T-cell (primary cell): ENCODE measurements at places on chromosomes 16 and 17.
A peak's percentile ranks its signal among the peaks of the same experiment; 100 is the strongest.

DNA sequence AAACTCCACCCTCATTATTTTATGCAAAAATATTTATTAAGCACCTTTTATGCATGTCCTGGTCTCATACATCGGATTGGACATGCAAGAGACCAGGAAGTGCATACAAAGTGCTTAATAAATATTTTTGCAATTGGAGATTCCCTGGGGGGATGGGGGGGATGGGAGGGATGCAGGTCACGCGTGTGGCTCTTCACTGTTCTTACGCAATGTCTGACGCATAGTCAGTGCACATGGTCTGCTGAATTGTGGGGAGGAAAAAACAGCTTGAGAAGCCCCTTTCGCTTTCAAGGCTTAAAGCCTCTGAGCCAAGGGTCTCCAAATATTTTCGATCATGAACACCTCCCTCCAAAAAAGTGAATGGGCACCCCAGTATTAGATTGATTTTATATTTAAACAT is 96.7 kb upstream of the XYLT1 start:
- no peaks in the 10 kb centered on the region for H3K36me3 ChIP-seq
- no peaks in the 10 kb centered on the region for H3K4me1 ChIP-seq
- peaks cover 6% of the 10 kb centered on the region for H3K27me3 ChIP-seq
- no peak overlapping the region for H3K27ac ChIP-seq
- H3K4me3 ChIP-seq: no peak overlapping the region
- no peak for DNase-seq

DNA sequence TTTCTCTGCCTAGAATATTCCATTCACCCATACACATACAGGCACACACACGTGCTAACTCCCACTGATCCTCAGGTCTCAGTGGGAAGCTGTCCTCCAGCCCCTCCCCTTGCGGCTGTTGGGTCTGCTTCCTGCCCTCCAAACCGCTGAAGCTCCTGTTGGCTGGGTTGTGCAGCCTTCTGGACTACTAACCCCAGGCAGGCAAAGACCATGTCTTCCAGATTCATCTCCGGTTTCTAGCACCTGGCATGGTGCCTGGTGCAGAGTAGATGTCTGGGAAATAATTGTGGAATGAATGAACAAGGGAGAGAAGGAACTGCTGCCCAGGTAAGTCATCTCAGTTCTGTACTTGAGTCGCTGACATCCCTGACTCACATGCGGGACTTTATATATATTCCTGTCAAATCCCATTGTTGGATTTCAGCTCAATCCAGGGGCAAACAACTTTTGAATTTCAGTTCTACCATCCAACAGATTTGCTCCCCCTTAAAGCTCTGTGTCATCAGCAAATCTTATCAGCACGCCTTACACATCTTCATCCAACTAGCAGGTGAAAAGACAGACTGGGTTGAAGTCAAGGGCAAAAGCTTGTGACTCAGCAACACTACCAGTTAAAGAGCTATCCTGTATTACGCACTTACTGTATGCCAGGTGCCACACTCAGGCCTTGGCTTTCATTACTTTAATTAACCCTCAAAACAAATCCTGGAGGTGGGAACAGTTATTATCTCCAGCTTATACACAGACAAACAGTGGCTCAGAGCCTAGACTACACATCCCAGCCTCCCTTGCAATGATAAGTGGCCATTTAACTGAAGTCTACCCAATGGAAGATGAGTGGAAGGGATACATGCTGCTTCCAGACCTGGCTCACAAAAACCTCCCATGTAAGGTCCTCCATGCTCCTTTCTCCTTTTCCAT is 51.1 kb downstream of the SRCIN1 start:
- DNase-seq: no peak
- H3K4me1 ChIP-seq: peaks cover 4% of the 10 kb centered on the region
- no peak overlapping the region for H3K4me3 ChIP-seq

GRCh38 chr17:28227316-28228108 is 91.5 kb upstream of the TMEM97 start:
- H3K4me3 ChIP-seq: peak overlapping the region; percentile 34
- DNase-seq: peak; percentile 24
- H3K27ac ChIP-seq: no peak overlapping the region

GRCh38 chr16:15832241-15832640 is 24.6 kb downstream of the MYH11 start:
- no peaks in the 10 kb centered on the region for H3K4me1 ChIP-seq
- no peak overlapping the region for H3K27ac ChIP-seq
- no peaks in the 10 kb centered on the region for H3K27me3 ChIP-seq

DNA sequence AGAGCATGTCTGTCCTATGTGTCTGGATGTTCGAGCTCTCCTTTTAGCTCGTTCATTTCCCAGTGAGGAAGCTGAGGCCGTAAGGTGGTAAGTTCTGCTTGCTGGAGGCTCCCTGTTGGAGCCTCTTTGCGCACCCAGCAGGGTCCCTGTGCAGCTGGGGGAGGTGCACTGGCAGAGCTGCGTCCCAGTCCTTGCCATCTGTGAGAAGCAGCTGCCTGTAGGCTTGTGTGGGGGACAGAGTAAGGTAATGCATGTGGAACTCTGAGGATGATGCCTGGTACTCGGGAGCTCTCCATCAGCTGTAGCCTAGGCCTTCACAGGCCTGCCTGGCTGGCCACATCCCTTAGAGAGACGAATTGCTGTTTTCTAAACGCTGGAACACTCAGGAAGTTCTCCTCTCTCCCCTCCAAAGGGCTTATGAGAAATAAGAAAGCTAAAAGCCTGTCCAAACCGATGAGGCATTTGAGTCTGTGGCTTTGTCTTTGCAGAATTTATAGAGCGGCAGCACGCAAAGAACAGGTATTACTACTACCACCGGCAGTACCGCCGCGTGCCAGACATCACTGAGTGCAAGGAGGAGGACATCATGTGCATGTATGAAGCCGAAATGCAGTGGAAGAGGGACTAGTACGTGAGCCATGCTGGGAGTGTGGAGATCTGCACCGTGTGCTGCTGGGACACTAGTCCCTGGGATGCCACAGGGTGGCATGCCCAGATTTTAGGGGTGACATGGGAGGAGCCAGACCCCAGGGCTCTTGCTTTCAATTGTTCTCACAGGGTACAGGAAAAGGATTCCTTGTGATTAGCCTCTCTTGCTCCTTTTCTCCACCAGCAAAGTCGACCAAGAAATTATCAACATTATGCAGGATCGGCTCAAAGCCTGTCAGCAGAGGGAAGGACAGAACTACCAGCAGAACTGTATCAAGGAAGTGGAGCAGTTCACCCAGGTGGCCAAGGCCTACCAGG is 1.6 kb downstream of the NDUFB10 start:
- peaks cover 26% of the 10 kb centered on the region for H3K36me3 ChIP-seq
- peaks cover 4% of the 10 kb centered on the region for H3K27me3 ChIP-seq
- H3K4me3 ChIP-seq: no peak overlapping the region
- DNase-seq: no peak

DNA sequence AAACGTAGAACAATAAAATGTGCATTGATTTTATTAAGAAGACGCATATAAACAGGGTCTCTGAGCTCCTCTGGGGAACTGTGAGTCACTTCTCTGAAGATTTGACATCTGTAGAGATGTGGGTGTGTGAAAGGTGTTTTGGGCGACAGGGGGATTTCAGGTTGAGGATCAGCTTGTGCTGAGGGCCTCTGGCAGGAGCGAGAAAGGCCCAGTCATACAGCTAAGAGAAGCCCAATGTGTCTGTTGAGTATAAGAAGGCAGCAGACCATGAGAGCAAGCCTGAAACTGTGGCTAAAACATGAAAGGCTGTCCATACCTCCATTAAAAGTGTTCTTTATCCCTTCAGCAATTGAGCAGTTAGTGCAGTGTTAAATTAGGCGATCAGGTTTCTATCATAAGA is 406.5 kb upstream of the MON1B start:
- no peak overlapping the region for H3K27ac ChIP-seq
- DNase-seq: no peak
- no peaks in the 10 kb centered on the region for H3K36me3 ChIP-seq
- H3K4me1 ChIP-seq: no peaks in the 10 kb centered on the region
- H3K27me3 ChIP-seq: no peaks in the 10 kb centered on the region

DNA sequence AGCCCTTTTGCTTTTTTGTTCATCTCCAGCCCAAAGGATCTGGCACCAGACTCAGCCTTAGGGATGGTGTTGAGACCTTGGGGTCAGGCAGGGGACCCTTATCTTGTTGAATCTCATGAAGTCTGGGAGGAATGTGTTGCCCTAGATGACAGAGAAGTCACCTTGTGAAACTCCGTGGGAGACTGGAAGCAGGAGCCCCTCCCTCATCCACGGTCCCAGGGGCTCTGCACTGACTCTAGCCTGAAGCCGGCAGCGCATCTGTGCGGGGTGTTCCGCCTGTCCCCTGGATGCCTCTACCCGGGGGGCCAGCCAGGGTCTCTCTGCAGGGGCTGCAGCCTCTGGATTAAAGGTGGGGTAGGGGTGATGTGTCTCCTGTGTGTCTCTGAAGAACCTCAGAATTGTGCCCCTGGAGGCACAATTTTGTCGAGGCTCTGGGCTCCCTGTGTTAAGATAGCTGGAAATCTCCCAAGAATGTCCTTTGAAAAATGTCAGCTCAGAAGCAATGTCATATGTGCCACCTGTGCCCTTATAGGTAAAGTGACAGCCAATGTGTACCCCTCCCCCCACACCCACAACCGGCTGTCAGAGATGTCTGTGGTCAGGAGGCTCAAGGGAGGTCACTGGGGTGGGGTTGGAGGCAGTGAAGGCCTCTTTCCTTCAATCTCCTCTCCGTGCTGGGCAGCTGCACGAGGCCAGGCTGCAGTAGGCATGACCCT is 32.1 kb upstream of the CDC42EP4 start:
- H3K36me3 ChIP-seq: no peaks in the 10 kb centered on the region
- H3K27ac ChIP-seq: no peak overlapping the region
- no peaks in the 10 kb centered on the region for H3K4me1 ChIP-seq
- no peaks in the 10 kb centered on the region for H3K27me3 ChIP-seq

DNA sequence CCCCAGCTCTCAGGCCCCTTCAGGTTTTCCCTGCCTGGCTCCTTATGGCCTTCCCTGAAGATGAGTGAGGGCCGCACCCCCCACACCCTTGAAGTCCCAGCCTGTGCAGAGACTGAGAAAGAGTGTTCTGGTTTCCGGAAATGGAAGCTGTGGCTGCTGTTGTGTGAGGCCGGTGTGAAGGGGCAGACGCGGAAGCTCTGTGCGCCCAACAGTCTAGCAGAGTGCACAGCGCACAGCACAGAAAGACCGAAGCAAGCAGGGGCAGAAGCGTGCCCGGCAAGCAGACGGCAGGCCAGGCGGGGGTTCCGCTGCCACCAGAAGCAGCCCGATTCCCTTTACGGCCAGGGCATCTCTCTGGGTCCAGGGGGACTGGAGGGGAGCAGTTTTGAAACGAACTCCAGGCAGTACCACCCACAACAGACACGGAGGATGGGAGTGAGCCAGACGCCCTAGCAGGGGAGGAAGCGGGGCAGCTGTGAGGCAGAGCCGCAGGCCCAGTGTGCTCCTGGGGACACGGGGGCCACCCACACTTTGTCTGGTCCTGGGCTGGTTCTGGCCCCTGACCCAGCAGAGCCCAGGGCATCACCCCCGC is 16.7 kb downstream of the TPSG1 start:
- H3K36me3 ChIP-seq: no peaks in the 10 kb centered on the region
- H3K4me3 ChIP-seq: no peak overlapping the region
- no peaks in the 10 kb centered on the region for H3K4me1 ChIP-seq

DNA sequence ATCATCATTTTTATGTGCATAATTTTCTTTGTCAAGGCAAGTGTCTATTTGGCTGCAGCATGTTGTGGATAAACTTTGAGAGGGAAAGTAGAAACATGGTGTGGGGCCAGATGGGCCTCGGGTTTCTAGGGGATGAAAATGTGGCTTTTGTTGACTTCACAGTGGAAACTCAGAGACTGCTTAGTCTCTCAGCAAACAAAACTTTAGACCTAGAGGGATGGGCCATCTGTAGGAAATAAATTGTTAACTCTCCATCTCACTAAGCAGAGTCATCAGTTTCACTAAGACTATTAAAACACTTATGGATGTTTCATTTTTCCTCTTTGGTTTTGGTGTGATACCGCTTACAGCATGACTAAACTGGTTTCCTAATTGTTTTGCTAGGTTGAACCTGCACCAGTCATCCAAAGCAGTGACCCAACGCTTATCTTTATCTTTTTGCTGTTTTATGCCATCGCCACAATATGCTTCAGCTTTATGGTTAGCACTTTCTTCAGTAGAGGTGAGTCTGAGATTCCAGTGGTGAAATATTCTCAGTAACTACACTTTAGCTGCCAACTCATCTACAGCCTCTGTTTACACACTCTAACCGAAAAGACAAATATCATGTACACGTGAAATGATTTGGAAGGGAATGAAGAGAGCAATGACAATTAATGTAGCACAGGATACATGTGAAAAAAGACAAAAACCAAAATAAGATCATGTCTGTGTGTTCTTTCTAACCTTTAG is 60.6 kb upstream of the CRYM start:
- no peaks in the 10 kb centered on the region for H3K4me1 ChIP-seq
- peaks cover 8% of the 10 kb centered on the region for H3K27me3 ChIP-seq
- no peak overlapping the region for H3K27ac ChIP-seq
- no peaks in the 10 kb centered on the region for H3K36me3 ChIP-seq
- no peak for DNase-seq

DNA sequence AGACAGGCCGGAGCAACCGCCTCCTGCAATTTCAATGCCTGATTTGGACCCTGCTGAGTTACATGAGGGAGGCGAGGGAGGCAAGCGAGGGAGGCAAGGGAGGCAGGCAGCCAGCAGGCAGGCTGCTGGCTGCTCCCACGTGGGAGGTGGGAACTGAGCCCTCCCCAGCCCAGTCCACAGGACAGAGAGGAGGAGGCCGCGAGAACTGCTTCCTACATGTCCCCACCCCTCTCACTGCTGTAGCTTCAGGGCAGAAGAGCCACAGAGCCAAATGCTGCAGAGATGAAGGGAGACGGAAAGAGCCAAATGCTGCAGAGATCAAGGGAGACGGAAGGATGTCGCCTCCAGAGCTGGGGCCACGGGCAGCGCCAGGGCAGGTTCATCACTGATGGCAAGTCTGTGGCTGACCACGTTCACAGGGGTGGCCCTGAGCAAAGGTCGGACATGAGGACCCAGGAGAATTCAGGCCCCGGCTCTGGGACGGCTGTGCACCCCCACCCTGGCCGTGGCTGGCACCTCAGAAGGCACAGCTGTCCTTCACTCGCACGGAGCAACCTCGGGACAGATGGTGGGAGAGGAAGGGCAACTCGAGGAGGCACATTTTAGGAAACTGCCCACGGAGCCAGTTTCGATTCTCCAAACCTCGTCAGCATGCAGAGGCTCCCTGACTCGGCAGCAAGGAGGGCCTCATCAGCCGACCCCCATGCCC is 21.5 kb downstream of the RPH3AL start:
- H3K4me3 ChIP-seq: peak overlapping the region; percentile 39
- H3K36me3 ChIP-seq: no peaks in the 10 kb centered on the region
- peaks cover 59% of the 10 kb centered on the region for H3K4me1 ChIP-seq
- H3K27me3 ChIP-seq: peaks cover 18% of the 10 kb centered on the region

DNA sequence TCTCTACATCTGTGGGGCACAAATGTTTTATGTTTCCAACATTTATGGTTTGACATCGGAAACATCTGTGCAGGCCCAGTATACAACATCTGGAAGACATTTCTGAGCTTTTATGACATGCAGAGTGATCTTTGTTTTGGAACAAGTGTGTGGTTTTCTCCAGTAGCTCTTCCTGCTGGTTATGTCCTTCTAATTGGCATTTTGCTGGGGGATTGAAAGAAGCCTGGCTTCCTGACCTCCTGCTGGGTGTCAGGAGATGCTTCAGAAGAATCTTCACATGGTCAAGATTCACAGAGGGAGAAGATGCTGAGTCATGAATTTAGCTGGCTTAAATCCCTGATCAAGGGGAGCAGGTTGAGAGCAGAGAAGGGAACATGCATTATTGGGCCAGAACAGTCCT is 279.5 kb upstream of the MYOCD start:
- no peak overlapping the region for H3K4me3 ChIP-seq
- H3K27ac ChIP-seq: no peak overlapping the region
- no peaks in the 10 kb centered on the region for H3K36me3 ChIP-seq
- H3K27me3 ChIP-seq: no peaks in the 10 kb centered on the region
- no peak for DNase-seq
